ENCODE measurements at places on chromosomes 13 and 19.

DNA sequence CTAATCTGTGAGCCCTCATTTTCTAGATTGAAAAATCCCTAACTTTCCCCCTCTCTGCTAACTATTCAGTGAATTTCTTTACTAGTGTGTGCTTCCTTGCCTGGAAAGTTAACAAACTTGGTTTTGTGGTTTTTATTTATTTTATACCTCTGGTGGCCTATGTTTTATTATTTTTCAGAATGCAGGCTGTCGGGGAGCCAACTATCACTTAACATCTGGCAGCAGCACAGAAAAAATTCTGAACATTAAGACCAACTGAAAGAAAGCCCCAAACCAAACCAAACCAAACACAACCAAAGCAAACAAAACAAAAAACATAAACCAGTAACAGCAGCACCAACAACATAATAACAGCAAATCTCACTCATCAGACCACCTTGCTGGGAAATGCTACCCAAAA, 109.0 kb upstream of the KL start:
- DNase-seq = no peak

- DNase-seq = no peak
Measured at GRCh38 chr13:81207636-81208035, 866.7 kb upstream of the SPRY2 start.

- DNase-seq = no peak
Measured at GRCh38 chr19:51901860-51902259, 3.0 kb downstream of the ZNF649 start.

- DNase-seq = no peak
Measured at GRCh38 chr13:107767119-107767518, 448.2 kb downstream of the LIG4 start.

DNA sequence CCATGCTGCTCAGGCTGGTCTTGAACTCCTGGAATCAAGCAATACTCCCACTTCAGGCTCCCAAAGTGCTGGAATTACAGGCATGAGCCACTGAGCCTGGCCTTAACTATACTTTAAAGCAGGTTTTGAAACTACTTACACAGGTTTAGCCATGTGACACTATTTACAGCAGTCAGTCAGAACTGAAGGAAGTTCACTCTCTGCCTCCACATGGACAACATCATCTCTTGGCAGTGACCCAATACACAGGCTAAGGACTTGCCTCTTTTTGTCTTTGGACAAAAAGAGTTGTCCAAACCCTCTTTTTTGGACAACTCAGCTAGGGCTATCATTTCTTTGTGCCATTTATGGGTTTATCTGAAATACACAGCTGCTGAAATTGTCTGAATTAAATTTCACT, 89.0 kb upstream of the CLDN10 start:
- no peak for DNase-seq

GRCh38 chr19:34316741-34317301, 48.2 kb upstream of the GPI start:
- DNase-seq = no peak

GRCh38 chr19:1823020-1823419, 10.9 kb upstream of the ATP8B3 start:
- DNase-seq = no peak

DNA sequence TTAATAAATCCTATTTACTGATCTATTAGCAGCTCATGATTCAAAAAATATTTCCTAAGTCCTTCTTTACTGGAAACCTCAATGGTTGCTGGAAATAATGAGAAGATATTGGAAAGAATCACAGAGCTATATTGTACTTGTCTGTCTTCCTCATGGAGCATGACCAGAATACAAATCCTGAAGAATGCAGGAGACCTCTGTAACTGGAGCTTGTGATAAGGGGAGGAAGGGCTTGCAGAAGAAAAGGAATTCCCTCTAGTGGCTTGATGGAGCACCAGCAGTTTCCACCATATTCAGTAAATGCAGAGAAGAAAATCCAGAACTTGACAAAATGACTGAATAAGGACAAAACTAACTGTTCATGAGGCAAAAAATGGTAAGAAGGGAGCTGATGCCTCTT, 1333.1 kb downstream of the EFNB2 start:
- DNase-seq = no peak

DNA sequence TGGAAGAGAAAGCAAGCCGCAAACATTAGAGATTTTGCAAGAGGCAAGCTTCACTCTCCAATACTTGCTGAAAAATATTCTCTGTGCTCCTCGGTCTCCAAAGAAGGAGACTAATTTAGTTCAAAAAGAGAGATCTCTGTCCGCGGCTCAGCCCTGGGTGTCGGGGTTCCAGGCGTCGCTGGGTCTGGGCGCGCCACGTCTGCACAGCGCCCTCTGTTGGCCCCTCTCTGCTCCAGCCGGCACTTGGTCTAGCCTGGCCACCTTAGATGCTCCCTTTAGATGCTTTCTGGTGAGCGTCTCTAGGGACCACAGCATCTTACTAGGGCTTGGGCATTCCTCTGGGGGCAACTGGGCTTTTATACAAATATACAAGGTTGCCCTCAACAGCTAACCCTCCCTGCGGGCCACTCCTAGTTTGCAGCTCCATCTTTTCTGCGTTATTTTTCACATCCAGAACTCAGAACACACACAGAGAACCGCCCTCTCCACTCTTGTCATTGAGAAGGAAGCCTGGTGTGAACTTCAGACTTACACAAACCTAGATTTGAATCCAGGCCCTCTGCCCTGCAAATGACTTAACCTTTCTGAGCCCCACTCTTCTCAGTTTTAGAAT, 78.3 kb downstream of the CYSLTR2 start:
- DNase-seq = no peak

- DNase-seq = no peak
Measured at GRCh38 chr13:43304945-43305344, 281.6 kb downstream of the DNAJC15 start.

GRCh38 chr13:97238883-97239282, 16.8 kb downstream of the MBNL2 start:
- no peak for DNase-seq

GRCh38 chr13:49540552-49540951, 44.8 kb downstream of the PHF11 start:
- DNase-seq = no peak

- no peak for DNase-seq
Measured at GRCh38 chr13:99642841-99643240, 141.6 kb downstream of the TM9SF2 start.

DNA sequence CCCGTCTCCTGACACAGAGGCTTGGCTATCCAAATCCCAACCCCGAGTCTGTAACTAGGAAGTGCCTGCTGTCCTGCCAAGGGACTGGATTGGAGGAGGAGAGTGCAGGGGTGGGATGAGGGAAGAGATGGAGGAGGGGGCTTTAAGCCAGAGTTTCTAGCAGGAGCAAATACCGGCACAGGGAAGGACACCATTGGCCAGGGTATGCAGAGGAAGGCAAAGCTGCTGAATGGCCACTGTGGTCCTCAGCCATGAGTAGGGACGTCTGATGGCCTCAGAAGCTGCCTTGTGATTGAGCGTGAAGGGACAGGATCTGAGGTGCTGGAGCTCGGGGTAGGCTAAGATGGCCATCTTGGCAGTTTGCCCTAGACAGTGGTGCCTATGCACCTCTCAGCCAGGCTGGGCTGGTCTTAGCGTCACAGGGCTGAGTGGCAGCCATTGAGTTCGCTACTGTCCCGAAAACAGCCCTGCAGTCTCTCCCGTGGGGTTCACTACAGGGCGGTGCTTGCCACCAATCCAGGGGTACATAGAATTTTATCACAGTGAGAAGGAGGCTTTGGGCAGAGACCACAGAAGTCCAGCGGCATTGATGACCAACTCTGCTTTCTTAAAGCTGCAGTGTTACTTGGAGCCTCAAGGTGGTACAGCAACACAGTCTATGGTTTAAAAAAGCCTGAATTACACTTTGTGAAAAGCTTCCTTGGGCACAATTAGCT, 61.8 kb downstream of the AKAP11 start:
- no peak for DNase-seq

GRCh38 chr13:113493315-113493951, 2.9 kb upstream of the DCUN1D2 start:
- no peak for DNase-seq

- peak; percentile 90 for DNase-seq
Measured at GRCh38 chr19:1259876-1260748, 9.0 kb upstream of the CIRBP start.

GRCh38 chr13:41267106-41267505, 3.7 kb upstream of the MTRF1 start:
- DNase-seq = no peak

- DNase-seq = no peak
Measured at GRCh38 chr19:49549045-49549444, 21.2 kb downstream of the RCN3 start.

- DNase-seq = no peak
Measured at GRCh38 chr13:19838865-19839275, 24.6 kb downstream of the ZMYM5 start.

DNA sequence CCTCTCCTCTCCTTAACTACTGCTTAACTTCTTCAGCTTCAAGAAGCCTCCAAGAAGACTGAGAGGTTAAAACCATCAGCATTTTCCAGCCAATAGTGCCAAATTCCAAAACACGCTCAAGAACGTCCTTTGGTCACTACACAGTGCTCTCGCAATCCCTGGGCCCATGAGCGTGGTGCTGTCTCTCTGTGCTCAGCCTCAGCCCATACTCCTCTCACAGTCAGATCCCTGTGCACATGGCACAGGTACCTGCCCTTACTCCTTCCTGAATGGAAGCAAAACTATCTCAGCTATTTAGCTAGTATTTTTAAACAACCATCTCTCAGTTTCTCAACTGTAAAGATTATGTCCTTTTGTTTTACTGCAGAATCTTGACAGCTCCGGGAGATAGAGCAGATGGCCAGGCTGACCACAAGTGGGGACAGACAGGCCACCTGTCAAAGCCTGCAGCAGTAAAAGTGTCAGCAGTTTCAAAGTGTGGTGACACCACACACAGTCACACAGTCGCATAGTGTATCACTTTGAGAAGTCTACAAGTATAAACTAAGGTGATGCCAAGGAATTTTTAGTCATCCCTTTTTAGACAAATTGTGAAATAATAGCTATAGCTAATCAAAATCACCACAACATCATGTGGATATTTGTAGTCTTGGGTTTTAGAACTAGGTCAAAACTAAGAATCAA, 35.7 kb downstream of the DZIP1 start:
- no peak for DNase-seq

GRCh38 chr13:44826591-44827350, 162.5 kb downstream of the NUFIP1 start:
- no peak for DNase-seq

DNA sequence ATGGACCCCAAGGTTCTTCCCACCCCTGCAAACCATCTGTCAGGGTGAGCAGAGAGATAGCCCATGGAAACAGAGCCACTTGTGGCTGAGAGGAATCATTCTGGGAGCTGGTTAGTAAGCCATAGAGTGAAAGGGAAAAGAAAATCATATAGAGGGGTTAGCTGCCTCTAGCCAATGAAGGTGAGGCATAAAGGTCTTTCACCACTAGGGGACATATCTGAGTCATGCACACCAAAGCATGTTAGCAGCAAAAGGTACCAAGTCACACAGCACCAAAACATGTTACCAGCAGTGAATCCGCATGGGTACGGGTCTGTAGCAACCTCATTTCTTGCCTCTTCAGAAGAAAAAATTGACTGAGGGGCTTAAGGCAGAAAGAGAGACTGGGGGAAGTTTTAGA, 76.7 kb upstream of the ZNF43 start:
- DNase-seq = no peak

DNA sequence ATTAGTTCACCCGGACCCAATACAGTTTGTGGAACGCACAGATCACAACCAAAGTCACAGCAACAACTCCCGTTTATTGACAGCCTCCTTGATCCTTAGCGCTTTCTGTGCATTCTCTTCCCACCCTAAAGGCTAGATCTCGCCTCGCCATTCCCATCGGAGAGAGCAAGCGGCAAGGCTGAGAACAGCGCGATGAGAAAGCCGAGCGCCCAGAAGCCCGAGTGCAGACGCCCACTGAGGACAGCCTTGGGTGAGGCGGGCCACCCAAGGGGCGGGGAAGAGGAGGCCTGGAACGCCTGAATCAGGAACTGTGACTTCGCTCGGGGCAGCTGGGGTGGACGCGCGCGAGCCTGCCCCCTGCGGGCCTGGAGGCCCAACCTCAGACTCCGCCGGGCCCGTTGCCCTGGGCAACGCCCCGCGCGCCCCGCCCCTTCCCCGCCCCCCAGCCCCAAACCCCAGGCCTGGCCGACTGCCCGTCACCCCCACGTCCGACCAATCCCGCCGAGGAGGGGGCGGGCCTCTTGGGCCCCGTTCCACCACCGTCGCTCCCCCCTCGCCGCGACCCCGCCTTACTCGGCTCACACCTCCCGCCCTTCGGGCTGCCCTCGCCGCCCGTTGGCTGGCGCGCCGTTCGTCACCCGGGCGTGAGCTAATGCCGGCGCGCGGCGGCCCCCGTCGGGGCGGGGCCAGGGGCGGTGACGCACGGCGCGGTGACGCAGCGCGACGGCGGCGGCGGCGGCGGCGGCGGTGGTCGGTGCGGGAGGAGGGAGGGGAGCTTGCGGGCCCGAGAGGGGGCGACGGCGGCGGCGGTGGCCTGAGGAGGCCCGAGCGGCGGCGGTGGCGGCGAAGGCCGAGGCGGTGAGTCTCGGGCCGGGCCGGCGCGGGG, at the start of gene SAMD4B:
Gene SAMD4B (plus strand): TSS at position 703 of the 886 bp plus-strand sequence. CDS start 14,473 bp downstream, outside the sequence.
- DNase-seq = peak; percentile 100

DNA sequence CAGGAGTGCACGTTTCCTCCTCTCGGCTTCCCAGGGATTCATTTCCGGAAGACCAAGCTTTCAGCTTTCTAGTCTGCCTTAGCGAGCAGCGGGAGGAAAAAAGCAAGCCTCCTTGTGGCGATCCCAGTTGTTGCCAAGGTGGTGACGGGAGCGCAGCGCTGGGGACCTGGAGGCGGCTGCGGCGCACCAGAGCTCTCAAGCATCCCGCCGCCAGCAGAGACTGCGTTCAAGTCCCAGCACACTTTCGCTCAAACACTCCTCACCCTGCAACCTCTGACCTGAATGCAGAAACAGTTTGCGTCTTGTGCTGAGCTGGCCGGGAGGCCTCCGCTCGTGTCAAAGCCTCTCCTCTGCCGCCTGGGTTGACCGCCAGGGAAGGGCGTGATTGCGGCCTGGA, 4.9 kb downstream of the GSX1 start:
- no peak for DNase-seq

GRCh38 chr13:109840201-109840892, 54.0 kb upstream of the IRS2 start:
- no peak for DNase-seq
